WERI-Rb-1 (cell line): ENCODE measurements at places on chromosomes 6 and 20.

GRCh38 chr6:129631070-129631469 is 78.9 kb downstream of the ARHGAP18 start:
- no peak for DNase-seq

DNA sequence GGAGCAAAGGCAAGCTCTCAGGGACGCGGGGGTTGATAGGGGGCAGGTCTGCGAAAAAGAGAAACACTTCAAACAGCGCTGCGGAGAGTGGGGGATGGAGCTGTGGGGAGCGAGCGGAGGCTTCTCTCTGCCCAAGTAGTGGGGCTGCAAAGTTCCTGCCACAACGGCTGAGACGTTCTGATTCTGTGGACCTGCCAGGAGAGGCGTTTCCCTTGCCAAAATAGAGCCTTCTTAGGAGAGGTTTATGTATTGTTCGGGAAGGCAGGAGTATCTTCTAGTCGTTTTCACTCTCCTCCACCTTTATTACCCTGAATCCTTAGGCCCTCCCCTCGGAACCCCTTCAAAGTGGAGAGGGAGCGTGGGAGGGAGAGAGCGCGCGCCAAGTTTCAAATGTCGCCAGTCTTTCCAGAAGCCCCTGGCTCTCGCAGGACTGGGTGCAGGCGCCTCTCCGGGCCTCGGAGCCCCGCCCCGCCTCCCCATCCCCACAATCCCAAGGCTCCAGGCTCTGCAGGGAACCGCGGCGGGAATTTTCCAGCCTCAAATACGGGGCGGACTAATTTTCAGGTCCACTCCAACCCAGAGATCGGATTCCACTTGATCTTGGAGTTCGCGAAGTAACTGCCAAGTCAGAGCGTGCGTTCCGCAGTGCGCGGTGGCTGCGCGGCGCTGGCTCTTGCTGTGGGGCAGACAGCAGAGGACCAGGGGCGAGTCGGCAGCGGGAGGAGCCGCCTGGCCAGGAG is 10.0 kb upstream of the POU3F2 start:
- DNase-seq, result peak; percentile 28

DNA sequence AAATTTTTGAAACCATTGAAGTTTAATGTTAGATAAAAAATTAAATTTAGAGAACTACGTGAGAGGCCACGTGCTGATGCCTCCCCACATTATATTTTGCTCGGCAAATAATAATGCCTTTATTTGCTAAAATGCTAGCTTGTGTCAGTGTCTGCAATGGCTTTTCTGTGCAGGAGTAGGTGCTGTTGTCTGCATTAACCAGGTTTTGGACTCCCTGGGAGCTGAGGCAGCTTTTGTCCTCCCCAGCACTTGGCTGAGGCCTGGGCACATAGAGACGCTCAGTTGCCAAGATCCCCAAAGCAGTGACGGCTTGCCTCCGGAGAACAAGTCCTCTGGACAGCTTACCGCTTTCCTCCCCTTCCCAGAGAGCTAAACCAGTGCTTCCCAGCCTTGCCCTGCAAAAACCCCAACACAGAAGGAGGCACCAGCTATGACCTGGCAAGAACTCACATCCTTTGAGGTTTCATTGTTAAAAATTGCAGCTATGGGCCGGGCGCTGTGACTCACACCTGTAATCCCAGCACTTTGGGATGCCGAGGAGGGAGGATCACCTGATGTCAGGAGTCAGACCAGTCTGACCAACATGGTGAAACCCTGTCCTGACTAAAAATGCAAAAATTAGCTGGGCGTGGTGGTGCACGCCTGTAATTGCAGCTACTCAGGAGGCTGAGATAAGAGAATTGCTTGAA is 59.9 kb downstream of the KAT14 start:
- no peak for DNase-seq

GRCh38 chr6:106857771-106858652 is 116.5 kb downstream of the CD24 start:
- no peak for DNase-seq

DNA sequence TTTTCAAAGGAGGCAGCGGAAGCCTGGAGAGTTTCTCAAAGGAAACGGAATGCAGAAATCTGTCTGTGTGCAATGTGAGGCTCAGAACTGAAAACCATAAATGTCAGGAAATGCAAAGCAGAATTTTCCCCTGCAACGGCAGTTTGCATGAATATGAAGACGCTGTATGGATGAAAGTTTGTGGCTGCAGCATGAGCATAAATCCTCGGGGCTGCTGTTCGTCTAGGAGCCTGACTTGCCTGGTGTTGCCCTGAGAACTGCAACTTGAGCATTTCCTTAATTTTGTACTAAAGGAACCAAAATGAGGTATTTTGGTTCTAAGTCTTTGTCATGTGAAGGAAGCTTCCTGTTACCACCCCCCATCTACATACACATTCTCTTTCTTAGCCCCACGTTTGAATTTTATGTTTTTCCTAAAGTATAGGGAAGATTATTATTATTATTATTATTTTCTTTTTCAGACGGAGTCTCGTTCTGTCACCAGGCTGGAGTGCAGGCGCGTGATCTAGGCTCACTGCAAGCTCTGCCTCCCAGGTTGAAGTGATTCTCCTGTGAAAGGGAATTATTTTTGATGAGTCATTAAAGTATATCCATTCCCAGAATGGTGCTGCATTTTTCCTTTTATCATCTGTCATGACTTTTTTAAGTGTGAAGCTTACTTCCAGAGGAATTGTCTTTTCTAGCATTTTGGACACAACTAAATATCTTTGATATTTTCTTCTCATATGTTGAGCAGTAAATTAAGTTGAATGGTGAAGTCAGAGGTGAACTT is 33.1 kb downstream of the MTHFD1L start:
- DNase-seq, result no peak

DNA sequence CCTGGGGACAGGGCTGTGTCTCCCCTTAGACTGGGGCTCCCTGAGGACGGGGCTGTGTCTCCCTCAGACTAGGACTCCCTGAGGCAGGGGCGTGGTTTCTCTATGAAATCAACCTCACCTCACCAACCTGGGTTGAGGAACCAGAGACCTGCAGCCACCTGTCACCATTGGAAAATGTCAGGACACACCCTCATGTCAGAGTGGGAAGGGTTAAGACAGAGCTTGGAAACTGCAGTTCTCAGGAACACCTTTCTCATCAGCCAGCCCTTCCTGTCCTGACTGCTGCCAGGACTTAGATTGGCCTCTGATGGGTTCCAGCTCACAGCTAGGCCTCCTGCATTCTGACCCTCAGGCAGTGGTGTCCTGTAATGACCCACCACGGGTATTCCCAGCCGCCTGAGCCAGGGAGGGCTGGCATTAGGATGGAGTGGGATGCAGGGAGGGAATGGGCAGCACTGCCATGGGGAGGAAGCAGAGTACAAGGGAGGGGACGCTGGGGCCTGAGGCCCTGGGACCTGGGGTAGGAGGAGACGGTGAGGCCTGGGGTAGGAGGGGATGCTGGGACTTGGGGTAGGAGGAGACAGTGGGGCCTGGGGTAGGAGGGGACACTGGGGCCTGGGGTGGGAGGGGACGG is 76.3 kb downstream of the MRPL14 start:
- no peak for DNase-seq

DNA sequence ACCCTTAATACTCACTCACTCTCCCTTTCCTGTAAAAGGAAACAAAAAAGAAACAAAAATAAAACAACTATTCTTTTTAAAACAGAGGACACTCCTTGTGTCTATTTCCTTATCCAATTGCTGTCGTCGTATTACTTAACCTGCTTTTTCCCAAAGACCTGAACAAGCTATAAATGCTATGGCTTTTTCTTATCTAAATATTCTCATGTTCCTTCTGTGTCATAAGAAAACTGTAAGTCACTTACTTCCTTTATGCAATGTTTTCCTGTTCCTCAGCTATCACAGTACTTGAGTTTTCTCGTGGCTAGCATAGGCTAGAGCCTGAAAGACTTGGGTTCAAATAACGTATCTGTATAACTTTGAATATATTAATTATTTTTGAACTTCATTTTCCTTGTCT is 99.2 kb downstream of the IRAK1BP1 start:
- no peak for DNase-seq

GRCh38 chr6:162621246-162621645 is 106.3 kb downstream of the PRKN start:
- DNase-seq, result peak; percentile 26

GRCh38 chr6:11592294-11592906 is 54.9 kb downstream of the TMEM170B start:
- no peak for DNase-seq

- no peak for DNase-seq
Observed at GRCh38 chr6:4067673-4068072, 11.3 kb downstream of the FAM217A start.

DNA sequence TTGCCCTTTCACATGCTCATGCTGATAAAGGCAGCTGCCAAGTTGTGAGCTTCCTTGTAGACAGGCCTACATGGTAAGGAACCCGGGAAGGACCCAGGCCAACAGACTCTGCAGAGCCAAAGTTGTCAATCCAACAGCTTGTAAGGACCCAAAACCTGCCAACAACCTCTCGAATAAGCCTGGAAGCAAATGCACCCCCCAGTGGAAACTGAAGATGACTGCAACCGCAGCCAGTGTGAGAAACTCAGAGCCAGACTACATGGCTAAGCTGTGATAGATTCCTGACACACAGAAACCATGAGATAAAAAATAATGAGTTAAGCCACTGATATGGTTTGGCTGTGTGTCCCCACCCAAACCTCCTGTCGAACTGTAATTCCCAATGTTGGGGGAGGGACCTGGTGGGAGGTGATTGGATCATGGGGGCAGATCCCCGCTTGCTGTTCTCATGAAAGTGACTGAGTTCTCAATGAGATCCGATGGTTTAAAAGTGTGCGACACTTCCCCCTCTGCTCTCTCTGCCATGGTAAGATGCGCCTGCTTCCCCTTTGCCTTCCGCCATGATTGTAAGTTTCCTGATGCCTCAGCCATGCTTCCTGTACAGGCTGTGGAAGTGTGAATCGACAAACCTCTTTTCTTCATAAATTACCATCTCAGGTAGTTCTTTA is 18.8 kb upstream of the CLPSL2 start:
- DNase-seq, result peak; percentile 79

DNA sequence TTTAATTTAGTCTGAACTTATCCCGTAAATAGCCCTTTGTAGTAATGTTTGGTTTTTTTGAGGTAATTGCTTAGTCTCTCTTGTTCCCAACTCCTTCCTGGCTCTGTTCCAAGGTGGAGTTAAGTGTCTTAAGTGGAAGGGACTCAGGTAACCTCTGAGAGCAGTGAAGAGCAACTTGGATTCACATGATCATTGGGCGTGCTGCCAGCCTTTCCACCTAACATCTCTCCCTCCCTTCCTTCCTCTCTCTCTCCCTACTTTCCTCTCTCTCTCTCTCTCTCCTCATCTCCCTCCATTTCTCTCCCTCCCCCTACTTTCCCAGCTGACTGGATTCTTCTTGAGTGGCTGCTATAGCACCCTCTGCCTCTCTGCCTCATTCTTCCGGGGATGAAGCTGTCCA is 232.9 kb upstream of the SASH1 start:
- peak; percentile 11 for DNase-seq

GRCh38 chr6:18963439-18963838 is 576.3 kb downstream of the RNF144B start:
- DNase-seq, result no peak

DNA sequence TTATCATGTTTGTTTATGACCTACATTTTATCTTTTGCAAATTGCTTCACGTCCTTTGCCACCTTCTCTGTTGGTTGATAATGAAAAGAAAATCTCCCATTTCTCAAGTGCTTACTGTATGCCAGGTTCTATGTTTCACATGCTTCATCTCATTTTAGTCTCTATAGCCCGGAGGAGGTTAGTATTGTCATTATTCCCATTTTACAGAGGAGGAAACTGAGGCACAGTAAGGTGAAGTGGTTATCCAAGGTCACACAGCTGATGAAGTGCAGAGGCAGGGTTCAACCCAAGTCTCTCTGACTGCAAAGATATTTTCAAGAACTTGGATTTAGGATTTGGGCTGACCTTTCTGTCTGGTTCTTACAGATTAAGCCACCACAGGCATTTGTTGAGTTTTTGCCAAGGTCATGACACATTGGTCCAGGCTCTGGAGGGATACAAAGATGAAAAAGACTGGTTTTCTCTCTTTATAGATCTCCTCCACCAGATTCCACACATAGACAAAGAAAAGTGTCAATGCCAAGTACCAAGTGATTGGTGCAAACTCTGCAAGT is 20.6 kb downstream of the CNBD2 start:
- DNase-seq, result no peak
